ENCODE measurements at places on chromosomes 4 and X.

DNA sequence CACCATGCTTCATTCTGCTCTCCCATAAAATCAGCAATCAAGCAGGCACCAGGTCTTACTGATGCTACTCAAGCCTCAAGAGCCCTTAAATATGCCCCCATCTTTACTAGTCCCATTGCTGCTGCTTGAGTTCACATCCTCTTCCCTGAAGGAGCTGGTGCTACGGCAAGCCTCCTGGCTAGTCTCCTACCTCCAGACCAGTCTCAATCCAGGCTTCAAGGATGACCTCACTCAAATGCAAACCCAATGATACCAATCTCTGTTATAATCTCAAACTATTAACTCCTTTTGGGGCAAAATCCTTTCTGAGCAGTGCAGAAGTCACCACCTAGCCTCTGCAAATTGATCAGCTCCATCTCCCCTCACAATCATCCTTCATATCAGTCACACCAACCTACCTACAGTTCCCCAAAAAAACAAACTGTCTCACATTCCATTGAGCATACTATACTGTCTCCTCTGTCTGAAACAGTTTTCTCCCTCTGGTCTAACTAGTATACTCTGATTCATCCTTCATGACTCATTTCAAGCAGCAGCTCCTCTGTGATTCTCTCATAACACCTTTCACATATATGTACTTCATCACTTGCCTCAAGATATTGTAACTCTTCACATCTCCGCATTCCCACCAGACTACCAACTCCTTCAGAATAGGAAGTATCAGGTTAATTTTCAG lies 30.0 kb downstream of the PAPSS1 start:
- DNase-seq, result no peak

- DNase-seq, result no peak
Measured at GRCh38 chr4:54754394-54754793, 96.6 kb downstream of the KIT start.

- DNase-seq, result no peak
Measured at GRCh38 chr4:1506956-1507721, 100.9 kb upstream of the NKX1-1 start.

DNA sequence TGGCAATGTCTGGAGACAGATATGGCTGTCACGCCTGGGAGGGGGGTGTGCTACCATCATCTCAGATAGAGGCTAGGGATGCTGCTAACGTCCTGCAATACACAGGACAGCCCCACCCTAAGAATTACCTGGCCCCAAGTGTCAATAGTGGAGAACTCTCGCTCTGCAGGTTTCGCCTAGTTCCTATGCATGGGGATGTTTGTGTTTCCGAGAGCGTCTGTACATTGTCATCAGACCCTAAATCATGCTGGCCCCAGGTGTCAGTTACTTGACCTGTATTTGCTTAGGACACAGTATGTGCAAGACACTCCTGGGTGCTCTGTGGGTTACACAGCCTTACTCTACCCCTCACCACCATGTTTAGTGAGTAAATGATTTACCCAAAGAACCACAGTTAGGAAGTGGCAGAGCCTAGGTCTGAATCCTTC lies 90.8 kb downstream of the AFF1 start:
- DNase-seq, result no peak
